Muscle of leg (tissue), 16 donors: ENCODE measurements at places on chromosomes 2 and 18. TPM values are rescaled to one million over a fixed set of nuclear protein-coding genes. Genes with fewer than 3 reads are reported as not detected.
A peak's percentile ranks its signal among the peaks of the same experiment; 100 is the strongest.

The ZNF532 gene
- 50.6 TPM for polyA plus RNA-seq

The VIT gene
- polyA plus RNA-seq = 2.6 TPM

The DYSF gene
- polyA plus RNA-seq = 99.9 TPM

The TNFAIP6 gene
- 10.9 TPM for polyA plus RNA-seq

The TRIB2 gene
- 62.9 TPM for polyA plus RNA-seq

The GPR75 gene
- 1.1 TPM for polyA plus RNA-seq

The CPLX4 gene
- polyA plus RNA-seq = not detected

The UGT1A6 gene
- polyA plus RNA-seq = not detected

The KIF1A gene
- 4.3 TPM for polyA plus RNA-seq

The HJURP gene
- 15.1 TPM for polyA plus RNA-seq

The RAMP1 gene
- 41.9 TPM for polyA plus RNA-seq

The SCYGR4 gene
- polyA plus RNA-seq = not detected

The AQP12B gene
- polyA plus RNA-seq = 0.67 TPM

- DNase-seq = no peak
Observed at GRCh38 chr2:16629044-16629443, 36.6 kb downstream of the CYRIA start.

GRCh38 chr18:68519336-68519735, 195.6 kb downstream of the TMX3 start:
- DNase-seq = no peak

GRCh38 chr2:5970347-5970746, 278.2 kb downstream of the SOX11 start:
- no peak for DNase-seq

- DNase-seq = no peak
Observed at GRCh38 chr2:64419596-64420165, 34.3 kb upstream of the LGALSL start.

- no peak for DNase-seq
Observed at GRCh38 chr2:29576231-29576630, 345.2 kb downstream of the ALK start.

GRCh38 chr2:234674781-234675201, 177.9 kb upstream of the ARL4C start:
- DNase-seq = no peak

- no peak for DNase-seq
Observed at GRCh38 chr2:74138600-74139323, 8.9 kb downstream of the BOLA3 start.

DNA sequence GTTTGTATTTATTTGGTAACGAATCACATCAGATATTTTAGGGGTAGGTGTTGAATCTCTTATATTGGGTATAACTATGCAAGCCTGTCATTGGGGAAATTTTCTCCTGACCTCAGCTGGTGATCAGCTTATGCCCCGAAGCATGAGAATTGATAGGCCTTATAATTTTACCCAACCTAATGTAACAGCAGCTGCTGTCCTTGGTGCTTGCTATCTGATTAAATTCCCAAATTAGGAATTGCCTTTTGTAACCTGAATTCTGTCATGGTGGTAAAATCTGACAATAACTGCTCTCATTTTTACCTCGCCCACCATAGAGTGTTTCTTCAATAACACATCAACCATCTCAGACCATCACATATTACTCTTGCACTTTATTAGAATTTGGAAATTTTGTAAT, 1542.6 kb upstream of the PIK3C3 start:
- DNase-seq = no peak

DNA sequence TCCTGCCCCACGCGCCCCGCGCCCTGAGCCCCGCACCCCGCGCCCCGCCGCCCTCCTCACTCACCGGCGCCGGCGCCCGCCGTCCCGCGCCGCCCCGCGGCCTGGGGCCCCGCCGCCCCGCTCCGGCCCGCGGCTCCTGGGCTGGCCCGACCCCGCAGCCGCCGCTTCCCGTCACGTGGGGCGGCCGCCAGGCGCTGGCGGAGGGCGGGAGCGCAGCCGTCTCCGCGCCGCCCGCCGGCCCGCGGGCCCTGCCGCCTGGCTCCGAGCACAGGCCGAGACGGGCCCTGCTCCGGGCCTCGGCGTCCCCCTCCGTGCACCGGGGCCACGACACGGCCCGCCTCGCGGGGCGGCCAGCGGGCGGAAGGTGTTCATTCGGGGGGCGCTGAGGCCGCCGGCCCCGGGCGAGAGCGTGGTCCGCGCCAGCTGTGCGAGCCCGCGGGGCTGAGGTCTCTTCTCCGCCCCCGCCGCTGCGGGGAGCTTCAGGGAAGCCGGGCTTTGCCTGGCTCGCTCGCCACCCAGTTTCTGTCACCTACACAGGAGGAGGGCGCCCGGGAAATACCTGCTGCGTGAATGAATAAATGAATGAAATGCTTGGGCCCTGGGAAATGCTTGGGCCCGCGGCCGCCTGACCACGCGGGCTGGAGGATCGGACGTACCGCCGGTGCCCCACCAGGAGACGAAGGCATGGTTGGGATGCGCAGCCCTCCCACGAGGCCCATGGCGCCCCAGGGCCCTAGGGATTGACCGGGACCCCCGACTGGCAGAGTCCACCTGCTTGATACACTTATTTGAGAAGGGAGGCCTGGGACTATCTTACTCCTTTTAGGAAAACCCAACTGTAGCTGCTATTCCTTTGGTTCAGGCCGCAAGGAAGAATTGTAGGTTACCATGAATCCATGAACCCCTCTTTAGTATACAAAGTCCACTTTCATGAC, at the start of gene TGFBRAP1:
TGFBRAP1 (minus strand) TSS at position 175 of the 935 bp plus-strand sequence. CDS start 21,434 bp downstream, outside the sequence.
- peak; percentile 79 for DNase-seq

DNA sequence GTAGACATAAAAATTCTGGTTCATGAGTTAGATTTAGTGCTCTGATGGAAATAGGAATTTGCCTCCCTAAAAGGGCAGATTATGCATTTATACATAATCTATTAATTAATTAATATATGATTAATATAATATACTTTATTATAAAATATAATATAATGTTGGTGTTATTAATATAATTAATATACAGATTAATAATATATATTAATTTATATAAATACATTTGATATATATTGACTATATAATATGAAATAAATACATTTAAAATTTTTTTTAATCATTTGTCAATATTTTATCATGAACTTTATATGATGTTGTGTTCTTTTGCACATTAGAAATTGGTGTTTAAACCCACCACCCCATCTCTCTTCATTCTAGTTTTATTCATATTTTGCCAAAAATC, 652.1 kb upstream of the ZNF804A start:
- no peak for DNase-seq

DNA sequence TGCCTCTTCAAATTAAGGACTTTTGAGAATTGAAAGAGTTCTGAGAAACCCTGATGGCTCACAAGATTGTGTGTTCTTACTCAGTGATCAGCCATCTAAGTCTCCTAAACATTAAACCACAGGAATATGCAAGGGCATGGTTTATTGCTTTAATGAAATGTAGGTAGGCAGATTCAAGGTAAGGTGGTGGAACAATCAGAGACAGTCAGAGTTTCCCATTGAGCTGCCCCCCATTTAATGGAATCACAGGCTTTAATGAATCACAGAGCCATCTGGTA, 107.8 kb upstream of the LRATD1 start:
- no peak for DNase-seq

DNA sequence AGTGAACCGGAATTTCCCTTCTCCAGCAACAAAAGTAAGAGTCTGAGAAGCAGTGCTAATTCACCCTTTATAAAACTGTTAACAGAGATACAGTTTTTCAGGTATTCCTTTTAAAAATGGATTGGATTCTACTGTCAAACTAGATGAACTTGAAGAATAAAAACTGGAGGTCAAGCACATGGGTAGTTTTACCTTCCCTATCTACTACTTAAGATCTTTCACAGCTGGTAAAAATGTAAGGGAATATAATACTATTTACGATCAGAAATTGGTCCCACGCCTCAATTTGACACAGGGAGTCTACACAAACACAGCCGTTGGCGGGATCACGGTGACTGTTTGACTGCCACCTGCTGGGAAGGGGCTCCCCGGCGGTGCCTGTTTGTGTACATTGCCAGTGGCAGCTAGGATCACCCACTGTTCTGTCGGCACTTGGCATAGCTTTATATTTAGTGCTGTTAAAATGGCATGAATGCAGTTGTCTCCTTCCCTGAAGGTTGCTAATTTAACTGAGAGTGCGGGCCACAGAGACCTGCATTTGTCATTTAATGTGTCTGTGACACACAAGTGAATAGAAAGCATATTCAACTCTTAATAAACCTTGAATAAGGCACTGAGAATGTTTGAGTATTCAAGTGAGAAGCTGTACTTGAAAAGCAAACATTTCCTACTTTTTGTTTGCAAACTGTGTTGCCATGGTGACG, 59.5 kb downstream of the ABCG8 start:
- peak; percentile 14 for DNase-seq

DNA sequence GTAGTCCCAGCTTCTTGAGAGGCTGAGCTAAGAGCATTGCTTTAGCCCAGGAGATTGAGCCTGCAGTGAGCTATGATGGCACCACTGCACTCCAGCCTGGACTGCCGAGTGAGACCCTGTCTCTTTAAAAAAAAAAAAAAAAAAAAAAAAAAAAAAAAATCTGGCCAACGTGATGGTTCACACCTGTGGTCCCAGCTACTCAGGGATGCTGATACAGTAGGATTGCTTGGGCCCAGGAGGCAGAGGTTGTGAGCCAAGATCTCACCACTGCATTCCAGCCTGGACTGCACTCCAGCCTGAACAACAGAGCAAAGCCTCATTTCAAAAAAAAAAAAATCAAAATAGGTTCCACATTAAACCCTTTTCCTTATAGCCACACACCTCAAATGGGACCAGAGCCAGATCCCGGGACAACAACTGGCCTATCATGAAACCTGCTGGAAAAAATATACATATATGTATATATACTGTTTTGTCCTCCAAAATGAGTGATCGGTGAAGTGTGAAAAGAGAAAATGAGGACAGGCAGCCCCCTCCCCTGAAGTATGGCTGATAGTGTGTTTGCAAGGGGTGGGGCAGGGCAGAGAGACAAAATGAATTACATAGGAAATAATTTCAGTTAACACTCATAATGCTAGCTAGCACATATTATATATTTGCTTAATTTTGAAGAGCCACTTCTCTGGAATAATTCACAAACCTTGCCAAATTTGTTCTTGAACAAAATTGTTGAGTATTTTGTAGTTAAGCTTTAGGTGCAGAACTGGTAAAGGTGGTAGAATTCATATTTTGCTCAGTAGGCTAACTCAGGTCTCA, 22.9 kb downstream of the MAPRE2 start:
- DNase-seq = no peak

GRCh38 chr18:3663870-3664512, 214.0 kb downstream of the TGIF1 start:
- DNase-seq = no peak

- no peak for DNase-seq
Observed at GRCh38 chr2:69185807-69186206, 172.8 kb downstream of the ANTXR1 start.

GRCh38 chr2:76478266-76479035, 767.7 kb upstream of the GCFC2 start:
- peak; percentile 86 for DNase-seq

DNA sequence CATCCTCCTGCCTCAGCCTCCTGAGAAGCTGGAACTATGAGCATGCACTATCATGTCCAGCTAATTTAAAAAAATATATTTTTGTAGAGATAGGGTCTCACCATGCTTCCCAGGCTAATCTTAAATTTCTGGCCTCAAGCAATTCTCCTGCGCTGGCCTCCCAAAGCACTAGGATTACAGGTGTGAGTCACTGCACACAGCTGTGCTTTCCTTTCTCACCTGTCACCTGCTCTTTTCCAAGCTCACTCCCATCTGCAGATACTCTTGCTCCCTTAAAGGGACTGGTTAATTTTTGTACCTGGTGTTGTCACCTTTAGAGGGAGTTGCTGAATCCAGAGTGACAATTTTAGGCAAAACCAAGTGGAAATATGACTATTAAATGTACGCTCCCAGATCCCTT, 178.2 kb downstream of the LOXHD1 start:
- no peak for DNase-seq

DNA sequence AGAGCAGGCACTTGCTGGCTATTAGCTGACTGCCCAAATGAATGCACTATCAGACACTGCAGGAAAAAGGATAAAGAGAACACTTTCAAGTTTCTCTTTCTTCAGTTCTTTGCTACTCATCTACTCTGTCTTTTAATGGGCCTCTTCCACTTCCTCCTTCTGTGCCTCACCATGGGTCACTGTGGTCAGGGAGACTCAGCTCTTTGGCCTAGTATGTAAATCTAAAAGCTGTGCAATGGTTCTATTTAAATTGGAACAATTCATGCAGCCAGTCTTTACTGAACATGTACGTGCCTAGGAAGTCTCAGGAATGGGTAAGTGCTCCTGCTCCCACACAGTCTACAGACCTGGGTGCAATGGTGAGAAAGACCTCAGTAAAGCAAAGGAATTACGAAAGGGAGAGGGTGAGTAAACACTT, 79.1 kb upstream of the DNMT3A start:
- peak; percentile 32 for DNase-seq

DNA sequence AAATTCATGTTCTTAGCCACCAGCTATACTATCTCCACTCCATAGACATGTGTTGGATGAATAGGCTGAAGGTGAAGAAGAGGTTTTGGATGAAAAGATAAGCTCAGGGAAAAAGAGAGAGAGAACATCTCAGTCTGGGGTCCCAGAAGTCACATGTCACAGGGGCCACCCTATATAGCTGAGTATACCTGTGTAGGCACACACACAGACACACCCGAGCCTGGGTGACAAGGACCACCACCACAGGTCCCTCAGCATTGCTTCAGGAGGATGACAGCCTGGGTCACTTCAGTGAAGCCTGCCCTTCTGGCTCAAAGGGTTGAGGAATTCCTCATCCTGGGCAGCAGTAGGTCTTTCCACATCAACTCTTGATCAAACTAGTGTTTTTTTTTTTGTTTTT, 56.2 kb downstream of the POLR1A start:
- DNase-seq = no peak

DNA sequence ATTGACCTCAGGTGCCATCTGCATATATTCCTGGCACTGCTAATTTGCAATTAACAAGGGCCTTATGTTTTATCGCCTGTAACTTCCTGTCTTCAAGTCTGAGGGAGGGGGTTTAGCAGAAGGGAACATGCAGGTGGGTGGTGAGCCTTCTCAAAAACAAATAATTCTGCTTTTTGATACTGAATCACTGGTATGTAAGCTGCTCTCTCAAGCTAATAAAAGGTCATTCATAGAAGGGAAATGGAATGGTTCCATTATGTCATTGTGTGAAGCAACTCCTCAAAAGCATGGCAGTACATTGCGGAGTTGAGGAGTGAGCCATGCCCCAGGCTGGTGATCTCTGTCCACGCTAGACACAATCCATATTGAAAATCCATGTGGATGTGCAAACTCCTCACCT, 414.8 kb upstream of the ID2 start:
- no peak for DNase-seq

GRCh38 chr2:241511091-241511741, 2.8 kb upstream of the STK25 start:
- no peak for DNase-seq

DNA sequence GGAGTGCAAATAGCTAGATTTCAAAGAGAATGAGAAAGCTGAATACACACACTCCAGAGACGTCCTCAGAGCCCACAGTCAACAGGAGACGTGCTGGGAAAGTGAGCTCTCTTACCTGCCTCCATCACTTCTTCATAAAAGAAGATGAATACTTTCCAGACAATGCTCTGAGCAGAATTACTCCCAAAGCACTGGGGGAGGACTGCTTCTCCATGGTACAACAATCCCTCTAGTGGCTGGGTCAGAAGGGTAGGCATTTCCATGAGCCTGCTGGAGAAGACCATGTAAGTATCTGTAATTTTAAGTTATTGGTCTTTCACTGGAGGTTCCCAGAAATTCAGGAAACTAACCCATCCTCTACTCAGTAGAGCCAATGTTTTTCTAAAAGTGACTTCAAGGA, 190.3 kb downstream of the RBM43 start:
- no peak for DNase-seq

GRCh38 chr2:86498468-86499260, 57.5 kb downstream of the KDM3A start:
- DNase-seq = no peak
